Mammary epithelial cell (primary cell): ENCODE measurements at places on chromosomes 3 and 15.

DNA sequence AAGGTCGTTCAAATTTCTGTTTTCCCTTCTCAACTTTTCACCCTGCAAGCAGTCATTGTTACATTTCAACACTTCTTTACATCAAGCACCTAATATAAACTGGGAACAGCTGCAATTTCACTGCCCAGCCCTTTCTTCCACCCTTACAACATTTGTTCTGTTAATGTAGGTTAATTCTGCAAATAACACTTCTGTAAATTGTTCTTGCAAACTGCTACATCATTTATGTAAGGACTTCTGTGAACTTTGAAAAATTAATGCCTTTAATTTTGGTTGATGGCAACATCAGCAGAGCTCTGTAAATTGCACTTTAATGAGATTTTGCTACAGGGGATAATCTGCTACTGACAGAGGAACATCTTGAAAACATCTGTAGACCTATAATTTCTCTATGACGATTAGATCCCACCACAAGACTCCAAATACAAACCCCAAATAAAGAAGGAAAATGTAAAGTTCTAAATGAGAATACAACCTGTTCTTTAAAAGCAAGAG is 93.5 kb downstream of the ZIC4 start:
- no peak for DNase-seq

DNA sequence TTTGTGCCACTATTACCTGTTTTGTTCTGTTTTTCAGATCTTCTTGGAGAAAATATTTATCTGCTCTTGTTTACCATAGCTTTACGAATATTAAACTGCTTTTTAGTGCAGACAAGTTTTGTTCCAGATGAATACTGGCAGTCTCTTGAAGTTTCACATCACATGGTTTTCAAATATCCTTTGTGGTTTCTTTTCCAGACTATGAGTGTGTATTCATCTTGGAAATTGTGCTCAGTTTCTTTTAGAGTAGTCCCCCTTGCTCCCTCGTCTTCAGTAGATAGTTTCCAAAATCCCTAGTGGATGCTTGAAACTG is 1.2 kb downstream of the PIGB start:
- DNase-seq: no peak

- no peak for DNase-seq
Observed at GRCh38 chr3:196122021-196122687, 40.3 kb upstream of the TFRC start.

GRCh38 chr3:155989536-155989935 is 119.1 kb downstream of the GMPS start:
- DNase-seq: peak; percentile 34

- DNase-seq: peak; percentile 22
Observed at GRCh38 chr15:79091204-79091867, 756 bp upstream of the RASGRF1 start.

DNA sequence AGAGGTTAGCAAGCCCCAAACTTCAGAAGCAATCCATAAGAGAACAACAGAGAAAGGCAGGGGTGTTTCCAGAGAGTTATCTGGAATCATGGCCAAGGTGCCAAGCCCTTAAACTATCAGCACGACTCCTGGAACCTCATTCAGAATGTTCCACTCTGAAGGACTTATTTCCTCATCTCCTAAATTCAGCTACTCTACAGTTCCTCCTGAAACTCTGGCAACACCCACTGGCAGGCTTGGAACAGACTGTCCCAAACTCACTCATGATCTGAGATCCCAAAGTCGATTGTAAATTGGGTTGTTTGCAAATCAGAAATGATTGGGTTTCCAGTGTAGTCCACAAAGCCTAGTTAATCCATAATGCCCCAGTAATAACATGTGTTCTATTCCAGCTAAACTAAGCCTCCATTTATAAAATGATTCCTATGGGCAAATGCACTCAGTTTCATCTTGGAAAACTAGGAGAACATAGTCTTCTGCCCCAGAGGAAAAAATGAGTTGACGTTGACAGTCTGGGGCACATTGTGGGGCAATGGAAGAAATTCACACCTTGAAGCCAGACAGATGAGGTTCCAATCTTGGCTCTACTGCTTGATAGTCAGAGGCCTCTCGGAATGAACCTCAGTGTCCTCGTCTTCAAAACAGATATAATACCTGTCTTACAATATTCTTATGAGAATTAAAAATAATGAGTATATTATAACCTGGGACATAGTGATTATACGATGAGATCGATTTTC is 65.9 kb downstream of the SLCO2A1 start:
- DNase-seq: no peak

DNA sequence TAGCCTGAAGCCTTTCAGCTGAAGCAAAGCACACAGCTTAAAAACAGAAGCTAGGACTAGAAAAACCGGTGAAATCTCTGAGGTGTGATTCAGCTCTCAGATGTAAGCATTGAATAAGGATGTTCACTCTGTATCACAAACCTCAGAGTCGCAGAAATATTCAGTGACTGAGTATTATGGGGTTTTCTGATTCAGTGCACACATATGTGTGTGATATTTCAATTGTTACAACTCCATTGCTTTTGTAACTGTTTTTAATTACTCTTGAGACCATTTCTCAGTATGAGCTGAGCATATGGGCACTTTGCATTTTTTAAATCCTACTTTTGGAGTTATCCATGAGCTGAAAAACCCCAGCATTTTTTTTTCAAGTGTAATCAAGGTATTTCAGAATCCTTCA is 868.8 kb downstream of the NTRK3 start:
- peak; percentile 82 for DNase-seq

DNA sequence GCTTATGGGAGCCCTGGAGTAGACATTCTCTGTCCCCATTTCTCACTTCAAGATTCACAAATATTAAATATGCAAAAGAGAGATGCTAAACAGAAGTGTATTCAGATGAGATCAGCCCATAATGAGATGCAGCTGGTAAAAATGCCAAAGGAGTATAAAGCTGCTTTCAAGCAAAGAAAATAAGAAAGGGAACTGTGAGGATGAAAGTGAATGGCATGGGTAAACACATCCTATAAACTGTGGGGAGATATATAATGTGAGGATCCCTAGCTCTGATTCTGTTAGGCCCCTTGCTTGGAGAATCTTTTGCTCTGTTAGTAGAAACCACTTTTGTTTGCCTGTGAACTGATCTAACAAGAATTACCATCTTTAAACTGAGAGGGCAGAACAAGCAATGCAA is 396.6 kb downstream of the SOX2 start:
- no peak for DNase-seq

DNA sequence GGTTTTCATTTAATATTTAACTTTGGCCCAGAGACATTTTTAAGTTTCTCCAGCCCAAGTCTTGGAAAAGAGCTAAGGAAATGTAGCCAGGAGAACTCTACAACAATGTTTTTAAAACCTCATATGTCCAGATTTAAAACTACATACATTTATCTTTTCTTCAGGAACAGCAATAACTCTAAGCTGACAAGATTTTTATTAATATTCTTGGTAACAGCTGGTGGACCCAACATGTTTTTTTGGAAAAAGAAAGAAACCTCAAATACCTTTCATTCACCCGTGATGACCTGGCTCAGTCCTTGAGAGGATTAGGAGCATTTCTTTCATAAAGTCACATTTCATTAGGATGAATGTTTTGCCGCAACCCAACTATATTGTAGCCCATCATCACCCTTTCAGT is 50.4 kb upstream of the CMSS1 start:
- DNase-seq: no peak

GRCh38 chr15:81751256-81751655 is 294.6 kb downstream of the MEX3B start:
- no peak for DNase-seq

GRCh38 chr15:42736178-42736792 is 643 bp downstream of the CDAN1 start:
- DNase-seq: peak; percentile 9

DNA sequence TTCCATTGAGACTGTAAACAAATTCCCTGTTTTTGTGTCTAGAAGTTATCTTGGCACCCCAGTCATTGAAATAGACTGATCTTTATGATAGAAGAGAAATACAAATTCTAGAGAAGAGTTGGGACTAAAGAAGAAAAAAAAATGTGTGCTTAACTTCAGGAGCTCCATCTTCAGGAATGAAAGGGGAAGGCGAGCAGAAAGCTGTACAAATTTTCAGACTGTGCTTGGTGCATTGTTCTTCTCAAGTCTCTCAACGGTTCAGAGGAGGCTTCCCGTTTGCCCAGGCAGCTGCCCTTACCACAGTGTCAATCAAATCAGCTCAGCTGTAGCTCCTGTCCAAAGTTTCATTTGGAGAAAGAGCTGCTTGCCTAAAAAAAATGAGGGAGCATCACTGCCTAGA is 41.7 kb downstream of the OXSM start:
- peak; percentile 12 for DNase-seq
